ENCODE measurements at places on chromosomes 4 and X. TPM values are rescaled to one million over a fixed set of nuclear protein-coding genes. Genes with fewer than 3 reads are reported as not detected.
A peak's percentile ranks its signal among the peaks of the same experiment; 100 is the strongest.

- DNase-seq, result no peak
These were observed 730.8 kb upstream of the NDST4 start for GRCh38 chr4:115844180-115844579.

- DNase-seq, result no peak
These were observed 112.2 kb downstream of the IL13RA2 start for GRCh38 chrX:114905251-114905650.

GRCh38 chrX:100409610-100410590 is at the start of gene PCDH19:
TSS of gene PCDH19 (minus strand) at chrX:100410273. CDS start at chrX:100408597, 1,676 bp downstream.
- DNase-seq, result peak; percentile 82

PRDM8 gene
- total RNA-seq, result 4.2 TPM

F11 gene
- 1.5 TPM for total RNA-seq

PRDM5 gene
- total RNA-seq, result 9.1 TPM

PLXNB3 gene
- total RNA-seq, result 5.6 TPM
